ENCODE measurements at places on chromosomes 4 and X.

- no peak for DNase-seq
These were observed 8.2 kb downstream of the FAM184B start for GRCh38 chr4:17773135-17773698.

GRCh38 chr4:179415037-179415846 is 1973.0 kb upstream of the AGA start:
- no peak for DNase-seq

GRCh38 chrX:140765043-140765784 is 55.7 kb downstream of the LINC00632 start:
- DNase-seq: no peak

DNA sequence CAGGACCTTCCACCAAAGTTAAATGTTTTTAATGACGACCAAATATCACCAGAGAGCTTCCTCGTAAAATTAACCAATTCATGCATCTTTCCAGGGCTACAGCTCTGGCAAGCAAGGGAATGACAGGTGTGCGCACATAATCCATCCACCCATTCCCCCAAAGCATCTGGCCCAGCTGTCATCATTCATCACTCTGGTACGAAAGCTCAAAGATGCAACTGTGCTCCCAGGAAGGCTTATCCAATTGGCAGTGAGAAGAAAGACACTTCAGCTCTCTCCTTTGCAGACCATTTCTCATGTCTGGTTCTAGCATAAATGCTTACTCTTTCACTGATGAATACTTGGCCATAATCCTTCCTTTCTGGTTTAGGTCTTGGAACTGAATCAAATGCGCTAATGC is 139.2 kb downstream of the NSUN7 start:
- no peak for DNase-seq

- DNase-seq: no peak
These were observed 11.2 kb upstream of the PDGFRA start for GRCh38 chr4:54217642-54218495.

GRCh38 chr4:164779811-164780216 is 25.9 kb downstream of the SMIM31 start:
- peak; percentile 78 for DNase-seq
